ENCODE measurements at places on chromosomes 5 and 9.

DNA sequence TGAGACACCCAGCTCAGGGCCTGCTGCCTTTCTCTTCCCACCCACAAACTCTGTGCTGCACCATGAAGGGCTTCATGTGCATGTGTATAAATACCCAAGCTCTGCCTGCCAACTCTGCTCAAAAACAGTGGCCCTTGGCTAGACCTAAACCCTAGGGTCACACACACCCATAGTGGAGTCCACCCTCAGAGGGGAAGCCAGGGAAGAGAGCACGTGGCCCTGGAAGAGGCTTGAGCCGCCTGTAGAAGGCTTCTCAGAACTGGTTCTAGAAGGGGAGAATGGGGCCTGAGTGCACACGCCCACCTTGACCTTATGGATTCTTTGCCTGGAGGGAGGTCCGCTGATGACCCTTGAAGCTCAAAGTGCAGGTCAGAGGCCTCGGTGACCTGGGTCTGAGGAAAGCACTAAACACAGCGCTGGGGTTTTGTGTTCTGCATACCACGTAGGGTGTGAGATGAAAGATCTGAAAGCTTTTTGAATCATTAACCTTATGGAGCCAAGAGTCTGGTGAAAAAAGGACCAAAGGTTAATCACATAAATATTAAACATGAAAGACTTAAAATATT lies 60.6 kb downstream of the CYFIP2 start:
- H3K27ac ChIP-seq = no peak overlapping the region
- no peaks in the 10 kb centered on the region for H3K27me3 ChIP-seq
- peaks cover 3% of the 10 kb centered on the region for H3K36me3 ChIP-seq
- DNase-seq = no peak
- no peak overlapping the region for H3K4me3 ChIP-seq
- no peaks in the 10 kb centered on the region for H3K4me1 ChIP-seq

GRCh38 chr5:126108470-126108869 lies 314.7 kb upstream of the GRAMD2B start:
- H3K27ac ChIP-seq = no peak overlapping the region
- DNase-seq = no peak
- H3K4me1 ChIP-seq = no peaks in the 10 kb centered on the region
- no peaks in the 10 kb centered on the region for H3K36me3 ChIP-seq
- no peak overlapping the region for H3K4me3 ChIP-seq
- no peaks in the 10 kb centered on the region for H3K27me3 ChIP-seq

DNA sequence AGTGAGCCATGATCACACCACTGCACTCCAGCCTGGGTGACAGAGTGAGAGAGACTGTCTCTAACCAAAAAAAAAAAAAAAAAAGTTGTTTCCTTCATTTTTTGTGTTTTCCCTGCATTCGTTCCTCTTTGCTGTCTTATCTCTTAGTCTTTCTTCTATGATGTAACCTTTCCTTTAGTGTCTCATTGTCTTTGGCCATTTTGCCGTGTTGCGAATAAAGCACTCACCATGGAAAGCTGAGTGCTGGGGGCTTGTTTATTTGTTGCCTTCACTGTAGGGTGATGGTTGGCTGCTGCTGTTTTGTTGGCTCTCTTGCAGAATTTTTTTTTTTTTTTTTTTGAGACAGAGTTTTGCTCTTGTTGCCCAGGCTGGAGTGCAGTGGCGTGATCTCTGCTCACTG lies 7.7 kb downstream of the EHMT1 start:
- H3K27me3 ChIP-seq = no peaks in the 10 kb centered on the region
- no peaks in the 10 kb centered on the region for H3K36me3 ChIP-seq
- no peak overlapping the region for H3K4me3 ChIP-seq
- no peak overlapping the region for H3K27ac ChIP-seq
- no peak for DNase-seq

- H3K27ac ChIP-seq = no peak overlapping the region
- no peaks in the 10 kb centered on the region for H3K27me3 ChIP-seq
- no peaks in the 10 kb centered on the region for H3K36me3 ChIP-seq
- H3K4me1 ChIP-seq = peaks cover 11% of the 10 kb centered on the region
Observed at GRCh38 chr5:139472386-139473030, 1.7 kb downstream of the SMIM33 start.

- H3K27ac ChIP-seq = no peak overlapping the region
- H3K27me3 ChIP-seq = no peaks in the 10 kb centered on the region
- H3K4me1 ChIP-seq = no peaks in the 10 kb centered on the region
- no peak overlapping the region for H3K4me3 ChIP-seq
- no peak for DNase-seq
Observed at GRCh38 chr5:133249593-133249992, 197.8 kb downstream of the HSPA4 start.

DNA sequence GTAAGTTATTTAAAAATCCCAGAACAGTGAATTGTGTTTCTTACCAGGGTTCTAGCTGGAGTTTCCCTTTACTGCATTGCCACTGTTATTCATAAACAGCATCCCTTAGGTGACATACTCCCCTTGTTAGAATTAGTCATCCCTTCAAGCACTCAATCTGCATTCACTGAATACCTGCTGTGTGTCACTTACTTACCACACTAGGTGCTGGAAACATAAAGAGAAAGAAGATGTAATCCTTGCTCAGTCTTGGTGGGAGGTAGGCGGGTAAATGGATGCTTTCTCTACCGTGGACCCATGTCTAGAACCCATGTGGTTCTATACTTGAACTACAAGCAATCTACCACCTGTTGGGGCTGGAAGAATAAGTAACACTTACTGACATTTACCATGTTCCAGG lies 371.6 kb downstream of the KDM4C start:
- H3K27me3 ChIP-seq = no peaks in the 10 kb centered on the region
- no peak for DNase-seq
- H3K4me3 ChIP-seq = no peak overlapping the region
- no peaks in the 10 kb centered on the region for H3K36me3 ChIP-seq

GRCh38 chr5:131541762-131542161 lies 93.3 kb downstream of the RAPGEF6 start:
- no peak overlapping the region for H3K4me3 ChIP-seq
- no peaks in the 10 kb centered on the region for H3K36me3 ChIP-seq
- peaks cover 4% of the 10 kb centered on the region for H3K4me1 ChIP-seq
- DNase-seq = no peak
- H3K27ac ChIP-seq = no peak overlapping the region
- no peaks in the 10 kb centered on the region for H3K27me3 ChIP-seq

GRCh38 chr5:99674101-99674500 lies 745.3 kb upstream of the CHD1 start:
- H3K27ac ChIP-seq = no peak overlapping the region
- H3K27me3 ChIP-seq = no peaks in the 10 kb centered on the region
- DNase-seq = no peak

DNA sequence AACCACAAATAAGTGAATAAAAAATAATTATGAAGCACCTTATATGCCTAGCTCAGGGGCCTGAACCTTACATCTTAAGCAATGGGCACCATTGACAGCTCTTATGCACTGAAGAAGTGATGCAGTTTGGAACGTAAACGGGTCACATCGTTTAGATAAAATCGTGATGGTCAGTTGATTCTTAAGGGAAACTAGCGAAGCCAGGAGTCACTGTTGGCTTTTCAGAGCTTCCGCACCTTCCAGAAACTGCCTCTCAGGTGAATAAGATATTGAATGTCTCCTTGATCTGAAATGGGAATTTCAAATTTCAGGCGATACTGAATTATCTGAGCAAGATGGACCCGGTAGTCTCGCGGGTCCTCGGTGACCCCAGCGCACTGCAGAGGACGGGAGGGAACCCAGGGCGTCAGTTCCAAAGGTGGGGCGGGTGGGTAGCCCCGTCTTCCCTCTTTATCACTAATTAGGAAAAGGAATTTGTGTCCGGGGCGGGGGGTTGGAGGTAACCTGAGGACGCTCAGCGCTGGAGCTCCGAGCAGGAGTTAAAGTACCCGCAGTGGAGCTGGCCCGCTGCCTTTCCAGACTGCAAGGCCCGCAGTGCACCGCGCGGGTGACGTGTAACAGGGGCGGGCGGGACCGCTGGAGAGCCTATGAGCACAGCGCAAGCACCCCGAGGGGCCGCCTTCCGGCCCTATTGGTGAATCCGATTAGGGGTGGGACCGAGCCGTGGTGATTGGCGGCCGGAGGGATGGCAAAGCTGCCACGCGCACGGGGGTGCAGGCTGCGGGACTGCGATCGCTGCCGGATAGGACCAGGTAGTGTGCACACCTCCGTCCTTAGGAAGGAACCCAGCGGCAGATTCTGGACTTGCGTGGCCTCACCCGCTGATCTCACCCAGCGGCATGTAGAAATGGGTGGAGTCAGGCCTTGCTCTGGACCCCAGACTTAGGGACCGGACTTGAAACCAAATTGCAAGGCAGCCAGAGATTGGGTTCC lies 19.7 kb upstream of the GARNL3 start:
- DNase-seq = peak; percentile 98
- peak overlapping the region; percentile 62 for H3K4me3 ChIP-seq
- peaks cover 3% of the 10 kb centered on the region for H3K4me1 ChIP-seq
- H3K27ac ChIP-seq = peak overlapping the region; percentile 50
- H3K27me3 ChIP-seq = no peaks in the 10 kb centered on the region

DNA sequence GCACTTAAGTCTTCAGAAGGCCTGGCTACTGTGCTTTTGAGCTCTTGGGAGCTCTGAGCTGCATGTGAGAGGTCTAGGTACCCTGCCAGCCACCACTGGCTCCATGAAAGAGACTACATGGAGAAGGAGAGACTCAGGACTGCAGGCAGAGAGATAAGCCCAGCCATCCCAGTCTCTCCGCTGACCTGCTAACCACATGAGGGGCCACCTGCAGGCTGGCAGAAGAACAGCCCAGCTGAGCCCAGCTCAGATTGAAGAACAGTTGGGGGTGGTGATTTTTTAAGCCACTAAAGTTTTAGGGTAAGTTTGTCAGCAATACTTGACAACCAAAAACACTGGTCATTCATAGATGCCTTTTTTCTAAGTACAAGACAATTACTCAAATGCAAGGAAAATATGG lies 205.0 kb upstream of the PRDM9 start:
- no peaks in the 10 kb centered on the region for H3K4me1 ChIP-seq
- H3K4me3 ChIP-seq = no peak overlapping the region
- no peak overlapping the region for H3K27ac ChIP-seq
- no peaks in the 10 kb centered on the region for H3K36me3 ChIP-seq
- no peak for DNase-seq

DNA sequence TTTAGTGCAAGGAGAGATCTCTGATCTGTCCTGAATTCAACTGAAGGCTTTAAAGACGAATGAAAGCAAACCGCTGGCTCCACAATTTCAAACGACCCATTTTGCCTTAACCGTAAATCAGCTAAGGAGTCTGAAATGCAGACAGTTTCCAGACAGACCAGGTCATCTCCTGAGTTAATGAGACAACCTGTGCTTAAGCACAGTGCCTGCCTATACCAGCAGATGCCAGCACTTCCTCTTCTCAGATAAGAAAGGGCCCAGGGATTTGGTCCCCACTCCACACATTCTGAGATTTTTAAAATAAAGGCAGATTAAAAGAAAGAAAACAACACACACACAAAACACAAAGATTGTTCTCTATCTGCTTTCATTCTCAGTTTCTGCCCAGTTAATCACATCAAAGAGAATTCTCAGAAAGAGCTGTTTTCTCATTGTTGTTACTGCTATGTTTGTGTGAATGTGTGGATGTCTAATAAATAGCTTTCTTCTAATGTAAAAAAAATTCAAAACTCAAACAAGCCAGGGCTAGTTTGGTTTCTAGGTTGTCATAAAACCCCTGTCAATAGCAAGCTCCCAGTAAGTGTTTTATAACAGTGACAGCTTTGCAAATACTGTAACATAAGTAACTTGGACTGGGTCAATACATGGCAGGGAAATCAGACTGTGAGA lies 157.7 kb upstream of the SLC24A2 start:
- no peaks in the 10 kb centered on the region for H3K36me3 ChIP-seq
- no peaks in the 10 kb centered on the region for H3K27me3 ChIP-seq
- H3K4me3 ChIP-seq = no peak overlapping the region
- no peaks in the 10 kb centered on the region for H3K4me1 ChIP-seq

DNA sequence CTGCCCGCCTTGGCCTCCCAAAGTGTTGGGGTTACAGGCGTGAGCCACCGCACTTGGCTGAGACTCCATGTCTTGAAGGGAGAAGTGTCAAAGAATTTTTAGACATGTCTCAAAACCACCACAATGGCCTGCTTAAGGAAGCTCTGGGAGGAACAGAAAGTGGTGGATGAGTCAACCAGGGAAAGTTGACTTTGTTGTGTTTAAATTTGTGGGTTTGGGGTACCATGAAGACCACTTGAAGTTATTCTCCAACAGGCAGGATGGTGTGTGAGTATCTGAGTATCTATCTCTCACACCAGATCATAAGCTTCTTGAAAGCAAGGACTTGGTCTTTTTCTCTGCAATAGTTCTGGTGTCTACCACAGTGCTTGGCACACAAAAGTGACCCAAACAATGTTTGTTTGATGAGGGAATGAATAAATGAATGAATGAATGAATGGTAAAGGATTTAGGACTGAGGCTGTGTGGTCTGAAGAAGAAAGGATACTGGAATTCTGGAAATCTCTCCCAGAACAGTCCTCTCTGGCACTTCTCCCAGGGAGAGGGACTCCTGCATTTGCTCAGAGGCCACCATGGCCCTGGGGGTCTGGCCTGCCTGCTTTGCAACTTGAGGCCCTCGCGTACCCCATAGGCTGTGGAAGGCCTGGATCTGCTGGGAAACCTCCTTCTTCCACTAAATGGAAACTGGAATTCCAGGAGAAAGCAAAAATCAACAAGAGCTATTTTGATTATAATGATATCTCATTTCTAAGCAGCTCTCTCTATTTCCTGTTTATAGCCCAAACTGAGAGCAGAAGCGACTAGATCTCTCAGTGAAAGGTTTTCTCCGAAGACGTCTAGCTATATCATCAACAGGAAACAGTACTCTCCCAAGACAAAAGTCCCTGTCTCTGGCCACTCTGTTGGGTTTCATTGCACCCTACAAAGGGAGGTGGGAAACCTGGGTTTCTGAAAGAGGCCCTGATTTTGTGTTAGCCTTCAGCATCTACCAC lies 187.9 kb downstream of the PALM2AKAP2 start:
- no peak overlapping the region for H3K4me3 ChIP-seq
- H3K4me1 ChIP-seq = no peaks in the 10 kb centered on the region
- no peaks in the 10 kb centered on the region for H3K27me3 ChIP-seq
- no peaks in the 10 kb centered on the region for H3K36me3 ChIP-seq
- peak overlapping the region; percentile 19 for H3K27ac ChIP-seq

- no peak overlapping the region for H3K27ac ChIP-seq
- no peak for DNase-seq
Observed at GRCh38 chr9:38281917-38282316, 110.6 kb upstream of the ALDH1B1 start.

- H3K27me3 ChIP-seq = no peaks in the 10 kb centered on the region
- DNase-seq = no peak
- H3K4me3 ChIP-seq = no peak overlapping the region
Observed at GRCh38 chr5:103364074-103364473, 105.5 kb downstream of the MACIR start.

DNA sequence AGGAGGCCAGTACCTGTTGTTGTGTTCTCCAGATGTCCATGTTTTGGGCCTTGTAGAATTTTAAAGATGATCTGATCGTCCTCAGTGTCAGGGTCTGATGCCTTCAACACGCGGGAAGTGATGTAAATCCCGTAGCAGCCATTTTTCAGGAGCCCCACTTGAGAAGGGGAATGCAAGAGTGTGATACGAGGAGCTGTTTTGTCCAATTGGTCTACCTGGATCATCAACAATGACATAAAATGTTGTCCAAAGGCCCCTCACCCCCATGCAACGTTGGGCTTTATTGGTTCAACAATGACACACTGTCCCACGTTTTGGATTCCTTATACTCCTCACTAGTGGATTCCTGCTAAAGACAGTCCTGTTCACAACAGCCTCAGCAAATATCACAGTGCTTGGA lies 48.1 kb upstream of the CER1 start:
- no peaks in the 10 kb centered on the region for H3K4me1 ChIP-seq
- no peak for DNase-seq
- no peaks in the 10 kb centered on the region for H3K27me3 ChIP-seq
- no peaks in the 10 kb centered on the region for H3K36me3 ChIP-seq

GRCh38 chr9:107229241-107229741 lies 53.8 kb upstream of the RAD23B start:
- no peaks in the 10 kb centered on the region for H3K27me3 ChIP-seq
- H3K4me1 ChIP-seq = no peaks in the 10 kb centered on the region
- no peak overlapping the region for H3K27ac ChIP-seq
- H3K36me3 ChIP-seq = no peaks in the 10 kb centered on the region
- no peak for DNase-seq

Measured in colonic mucosa (tissue), 4 donors.